ENCODE measurements at places on chromosomes 5 and 9. TPM values are rescaled to one million over a fixed set of nuclear protein-coding genes. Genes with fewer than 3 reads are reported as not detected.

GRCh38 chr5:148558892-148559291 is 95.4 kb downstream of the HTR4 start:
- no peaks in the 10 kb centered on the region for H3K36me3 ChIP-seq
- no peaks in the 10 kb centered on the region for H3K27me3 ChIP-seq
- DNase-seq: no peak
- no peak overlapping the region for H3K4me3 ChIP-seq

- no peaks in the 10 kb centered on the region for H3K36me3 ChIP-seq
- H3K4me1 ChIP-seq: no peaks in the 10 kb centered on the region
- H3K4me3 ChIP-seq: no peak overlapping the region
- no peak for DNase-seq
- no peaks in the 10 kb centered on the region for H3K27me3 ChIP-seq
- no peak overlapping the region for H3K27ac ChIP-seq
These were observed 62.2 kb upstream of the IL33 start for GRCh38 chr9:6153425-6153824.

The LRRTM2 gene
- 0.16 TPM for total RNA-seq

The LECT2 gene
- total RNA-seq: 0.87 TPM

- no peak overlapping the region for H3K27ac ChIP-seq
- DNase-seq: no peak
- H3K4me1 ChIP-seq: peaks cover 3% of the 10 kb centered on the region
These were observed 33.5 kb downstream of the GGTA1 start for GRCh38 chr9:121466142-121466541.

DNA sequence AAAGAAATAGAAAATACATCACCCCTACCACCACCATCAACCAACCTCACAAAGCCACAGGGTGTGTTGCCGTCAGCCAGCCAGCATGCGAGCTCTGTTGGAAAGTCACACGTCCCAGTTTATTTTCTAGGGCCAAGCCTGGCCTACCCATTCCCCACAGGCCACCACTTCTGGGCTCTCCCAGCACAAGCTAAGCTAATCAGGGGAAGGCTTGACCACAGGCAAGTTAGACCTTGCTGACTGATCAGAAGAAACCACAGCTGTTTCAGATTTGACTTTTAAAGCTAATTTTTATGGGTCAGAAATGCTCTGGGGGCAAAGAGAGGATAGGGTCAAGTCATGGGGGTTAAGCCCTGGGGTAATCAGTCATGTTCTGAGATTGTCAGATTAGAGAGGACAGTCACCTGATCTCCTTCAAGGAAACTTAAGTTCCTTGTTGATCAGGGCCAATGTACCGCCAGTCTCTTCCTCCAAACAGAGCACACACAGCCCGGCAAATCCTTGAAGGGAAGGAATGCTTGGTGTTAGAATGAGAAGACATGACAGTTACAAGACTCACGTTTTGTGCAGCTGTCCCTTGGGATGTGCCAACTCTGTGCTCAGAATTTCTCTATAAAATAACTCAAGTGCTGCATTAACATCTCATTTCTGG is 7.6 kb downstream of the SHB start:
- no peak overlapping the region for H3K4me3 ChIP-seq
- H3K27ac ChIP-seq: no peak overlapping the region
- no peak for DNase-seq
- H3K36me3 ChIP-seq: no peaks in the 10 kb centered on the region
- H3K4me1 ChIP-seq: no peaks in the 10 kb centered on the region

Measured in testis (tissue), 5 donors.